Thoracic aorta (tissue), 2 donors: ENCODE measurements at places on chromosomes 3 and 15.

DNA sequence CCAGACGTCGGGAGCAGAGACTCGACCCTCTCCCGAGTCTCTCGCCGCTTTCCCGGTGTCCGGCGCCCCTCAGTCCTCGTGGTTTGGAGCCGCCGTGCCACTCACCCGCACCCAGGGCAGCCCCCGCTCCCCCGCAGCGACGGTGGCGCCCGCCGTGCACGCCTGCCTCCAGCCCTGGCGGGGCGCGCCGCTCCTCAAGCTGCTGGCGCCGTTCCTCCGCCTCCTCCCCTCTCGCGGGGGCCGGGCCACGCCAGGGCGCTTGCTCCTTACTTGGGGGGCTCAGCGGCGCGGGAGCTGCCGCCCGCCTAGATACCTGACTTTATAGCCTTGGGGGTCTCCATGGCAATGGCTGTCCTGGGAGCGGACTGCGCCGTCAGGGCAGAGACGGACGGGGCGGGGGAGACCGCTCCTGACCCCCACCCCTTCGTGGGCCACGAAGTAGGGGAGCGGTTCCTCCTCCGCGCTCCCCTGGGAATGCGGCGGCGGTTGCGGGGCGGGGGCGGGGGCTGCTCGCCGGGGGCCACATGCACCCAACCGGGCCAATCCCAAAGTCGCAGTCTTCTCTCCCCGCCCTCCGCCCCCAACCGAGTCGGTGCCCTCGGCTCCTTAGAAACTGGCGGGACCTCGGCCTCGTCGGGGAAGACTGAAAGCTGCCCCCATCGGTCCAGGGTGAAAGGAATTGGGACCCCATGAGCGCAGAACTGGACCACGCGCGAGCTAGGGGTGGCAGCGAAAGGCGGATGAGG, at the start of gene ANKRD63:
TSS of gene ANKRD63 (minus strand) at position 196 of the 746 bp plus-strand sequence. CDS start 478 bp downstream, outside the sequence.
- DNase-seq = no peak

DNA sequence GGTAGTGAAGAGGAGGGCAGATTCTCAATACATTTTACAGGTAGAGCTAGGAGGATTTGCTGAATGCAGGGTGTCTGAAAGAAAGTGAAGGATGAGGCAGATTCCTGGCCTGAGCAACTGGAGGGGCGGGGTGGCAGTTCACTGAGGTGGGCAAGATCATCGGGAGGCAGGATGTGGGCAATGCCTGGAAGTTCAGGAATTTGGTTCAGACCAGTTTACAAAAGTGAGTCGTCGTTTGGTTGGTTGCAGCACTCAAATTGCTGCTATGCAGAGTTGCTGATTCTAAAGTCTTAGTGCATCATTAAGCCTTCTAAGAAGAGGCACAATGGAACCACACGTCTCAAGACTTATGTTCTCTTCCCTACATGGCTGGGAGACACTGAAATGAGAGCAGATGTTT, 134.0 kb downstream of the MFSD1 start:
- DNase-seq = no peak

DNA sequence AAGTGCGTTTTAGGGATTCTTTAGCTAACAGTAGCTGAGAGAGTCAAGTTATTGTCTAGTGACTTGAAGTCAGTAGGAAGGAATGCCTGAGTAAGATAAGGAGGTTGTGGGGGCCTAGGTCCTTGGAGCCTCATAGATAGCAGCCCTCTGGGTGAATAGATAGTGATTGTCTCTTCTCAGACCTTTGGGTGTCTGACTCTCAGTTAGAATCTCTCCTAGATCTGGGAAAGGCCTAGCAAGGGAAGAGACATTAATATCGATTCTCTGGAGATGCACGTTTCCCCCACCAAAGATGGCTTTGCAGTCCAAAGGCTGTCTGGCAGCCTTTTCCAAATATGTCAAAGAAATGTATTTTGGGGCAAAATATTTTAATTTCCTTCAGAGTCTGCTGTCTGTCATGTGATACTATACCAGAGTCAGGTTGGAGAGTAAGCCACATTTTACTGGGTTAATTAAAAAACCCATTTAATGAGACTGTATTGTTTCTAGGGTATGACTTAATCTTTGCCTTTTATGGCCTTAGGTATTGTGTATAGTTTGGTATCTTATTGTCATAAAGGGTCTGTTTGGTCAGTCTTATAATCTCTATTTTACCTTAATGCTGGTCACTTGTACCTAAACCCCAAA, 92.2 kb downstream of the ST6GAL1 start:
- no peak for DNase-seq

GRCh38 chr3:536417-536813, 339.9 kb downstream of the CHL1 start:
- DNase-seq = no peak

GRCh38 chr3:57985176-57985983, 22.8 kb upstream of the FLNB start:
- no peak for DNase-seq
